ENCODE measurements at places on chromosomes 5 and 9.
A peak's percentile ranks its signal among the peaks of the same experiment; 100 is the strongest.

GRCh38 chr9:92704528-92704927, 34.6 kb upstream of the IPPK start:
- H3K4me1 ChIP-seq, result peaks cover 12% of the 10 kb centered on the region
- DNase-seq, result no peak
- H3K36me3 ChIP-seq, result peaks cover 3% of the 10 kb centered on the region
- H3K27ac ChIP-seq, result no peak overlapping the region

DNA sequence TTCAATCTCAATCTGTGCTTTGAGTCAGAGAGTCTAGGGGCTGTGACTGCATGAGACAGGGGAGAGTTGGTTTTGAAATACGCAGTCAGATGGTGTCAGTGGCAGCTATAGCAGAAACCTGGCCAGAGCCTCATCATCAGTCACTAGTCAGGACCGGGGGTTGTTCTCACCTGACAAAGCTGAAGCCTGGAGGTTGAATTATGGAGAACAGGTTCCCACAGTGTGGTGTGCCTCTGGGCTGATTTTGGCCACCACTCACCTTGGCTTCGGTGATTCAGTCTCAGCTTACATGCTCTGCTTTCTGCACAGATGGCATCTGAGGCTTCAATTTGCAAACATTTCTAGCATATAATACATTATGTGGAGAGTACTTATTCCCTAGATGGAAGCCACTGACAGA, 387.3 kb downstream of the YTHDC2 start:
- DNase-seq, result no peak
- no peaks in the 10 kb centered on the region for H3K4me1 ChIP-seq
- no peaks in the 10 kb centered on the region for H3K36me3 ChIP-seq
- H3K27ac ChIP-seq, result no peak overlapping the region
- H3K4me3 ChIP-seq, result no peak overlapping the region

DNA sequence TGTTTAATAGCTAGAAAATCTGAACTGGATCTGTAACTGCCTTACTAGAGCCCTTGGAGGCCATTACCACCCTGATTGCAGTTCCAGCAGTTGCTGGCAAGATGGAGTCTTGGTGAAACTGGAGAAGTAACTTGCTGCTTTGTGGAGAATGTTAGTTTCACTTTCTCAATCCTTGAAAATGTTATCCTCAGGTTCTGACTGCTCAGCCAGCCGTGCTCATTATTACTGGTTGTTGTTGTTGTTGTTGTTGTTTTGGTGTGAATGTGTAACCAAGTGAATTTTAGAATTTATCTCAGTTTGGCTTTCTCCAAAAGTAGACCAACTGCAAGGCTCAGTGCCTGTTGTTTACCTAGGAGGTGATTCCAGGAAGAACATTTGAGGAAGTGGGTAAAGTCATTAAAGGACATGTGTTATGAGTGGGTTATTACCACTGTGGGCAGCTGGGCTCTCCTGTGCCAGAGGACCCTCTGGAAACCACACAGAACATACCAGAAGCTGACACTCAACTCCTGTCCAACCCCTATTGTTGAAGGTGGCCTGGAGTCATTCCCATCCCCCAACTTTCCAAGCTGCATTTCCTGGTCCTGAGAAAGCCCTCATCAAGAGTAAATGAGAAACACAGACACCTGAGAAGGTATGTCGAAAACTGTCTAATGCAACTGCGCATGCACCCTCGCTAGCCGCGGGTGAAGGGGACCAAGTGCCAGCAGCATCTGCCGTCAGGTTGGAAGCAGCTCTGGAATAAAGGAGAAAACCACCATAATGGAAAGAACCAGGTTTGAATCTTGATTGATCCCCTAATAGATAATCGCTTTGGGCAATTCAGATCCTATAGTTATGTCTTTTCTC, 111.6 kb downstream of the CMYA5 start:
- H3K36me3 ChIP-seq, result no peaks in the 10 kb centered on the region
- H3K27ac ChIP-seq, result no peak overlapping the region
- no peaks in the 10 kb centered on the region for H3K27me3 ChIP-seq
- no peak for DNase-seq

- no peaks in the 10 kb centered on the region for H3K27me3 ChIP-seq
- no peak for DNase-seq
- no peak overlapping the region for H3K4me3 ChIP-seq
- H3K4me1 ChIP-seq, result peaks cover 28% of the 10 kb centered on the region
Measured at GRCh38 chr5:158874792-158875191, 224.9 kb downstream of the EBF1 start.

DNA sequence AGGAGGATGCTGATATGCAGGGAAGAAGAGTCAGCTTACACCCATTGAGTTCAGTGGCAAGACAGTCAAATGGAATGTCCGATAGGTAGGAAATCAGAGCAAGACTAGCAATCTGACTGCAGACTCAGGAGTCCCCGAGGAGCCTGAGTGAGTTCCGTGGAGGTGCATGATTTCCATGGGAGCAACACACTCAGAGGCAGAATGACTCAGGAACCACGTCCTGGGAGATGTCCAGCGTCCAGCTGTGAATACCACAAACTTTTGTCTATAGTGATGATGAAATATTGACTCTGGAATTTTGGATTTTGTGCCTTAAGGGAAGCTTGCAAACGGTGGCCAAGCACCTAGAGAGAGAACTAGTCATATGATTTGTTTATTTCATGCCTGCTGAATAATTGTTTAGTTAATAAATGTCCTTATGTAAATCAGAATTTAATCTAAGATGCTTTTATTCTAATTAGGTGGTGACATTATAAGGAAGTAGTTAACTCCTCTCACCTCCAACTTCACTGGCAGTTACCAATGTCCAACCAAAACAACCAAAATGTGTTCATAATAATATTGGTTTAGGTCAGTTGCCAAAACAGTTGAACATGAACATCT, 100.4 kb downstream of the PDE4D start:
- H3K36me3 ChIP-seq, result no peaks in the 10 kb centered on the region
- H3K27me3 ChIP-seq, result peaks cover 13% of the 10 kb centered on the region
- no peak for DNase-seq
- H3K4me3 ChIP-seq, result no peak overlapping the region
- peaks cover 20% of the 10 kb centered on the region for H3K4me1 ChIP-seq

DNA sequence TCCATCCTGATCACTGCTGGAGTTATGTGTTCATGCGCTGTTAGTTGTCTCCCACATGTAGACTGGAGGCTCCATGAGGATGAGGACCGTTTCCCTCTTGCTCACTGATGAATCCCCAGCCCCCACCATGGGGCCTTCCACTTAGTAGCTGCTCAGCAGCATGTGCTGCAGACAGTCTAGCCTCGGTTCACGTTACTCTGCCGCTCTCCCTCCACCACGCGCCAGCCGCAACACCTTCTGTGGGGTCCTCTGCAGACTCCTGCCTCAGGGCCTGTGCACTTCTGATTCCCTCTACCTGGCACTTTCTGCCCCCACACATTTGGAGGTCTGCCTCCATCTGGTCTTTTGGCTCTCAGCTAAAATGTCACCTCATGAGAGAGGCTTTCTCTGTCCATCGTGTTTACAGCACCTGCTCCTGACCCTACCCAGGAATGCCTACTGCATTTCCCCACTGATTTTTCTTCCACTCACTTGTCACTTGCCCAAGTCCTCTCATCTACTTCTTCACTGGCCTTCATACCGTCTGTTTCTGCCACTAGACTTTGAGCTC, 36.3 kb downstream of the STK10 start:
- no peaks in the 10 kb centered on the region for H3K27me3 ChIP-seq
- DNase-seq, result no peak
- peaks cover 32% of the 10 kb centered on the region for H3K36me3 ChIP-seq
- H3K27ac ChIP-seq, result peak overlapping the region; percentile 91
- peak overlapping the region; percentile 64 for H3K4me3 ChIP-seq
- H3K4me1 ChIP-seq, result peaks cover 70% of the 10 kb centered on the region

DNA sequence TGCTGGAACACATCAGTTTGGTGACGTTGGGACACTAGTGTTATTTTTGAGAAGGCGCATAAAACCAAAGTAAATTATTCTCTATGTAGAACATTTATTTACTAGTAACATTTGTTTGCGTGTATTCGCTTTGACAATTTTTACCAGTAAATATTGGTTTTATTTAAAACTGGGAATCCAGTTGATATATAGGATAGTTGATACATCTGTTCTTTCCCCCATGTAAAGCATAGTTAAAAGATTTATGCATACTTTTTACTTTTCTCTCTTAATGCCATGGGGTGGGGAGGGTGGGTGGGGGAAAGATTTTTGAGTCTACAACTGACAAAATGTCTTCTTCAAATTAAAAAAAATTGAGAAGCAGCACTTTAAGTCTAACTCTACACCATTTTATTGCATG, at the start of gene IGIP:
Gene IGIP (plus strand): TSS at position 301 of the 400 bp plus-strand sequence. CDS start 2,540 bp downstream, outside the sequence.
- H3K27ac ChIP-seq, result no peak within 1 kb of the TSS
- H3K4me1 ChIP-seq, result peaks cover 39% of the 10 kb centered on the region
- H3K36me3 ChIP-seq, result no peaks in the 10 kb centered on the region

- H3K36me3 ChIP-seq, result no peaks in the 10 kb centered on the region
- no peak for DNase-seq
- H3K4me1 ChIP-seq, result no peaks in the 10 kb centered on the region
- H3K4me3 ChIP-seq, result no peak overlapping the region
- H3K27me3 ChIP-seq, result peaks cover 16% of the 10 kb centered on the region
Measured at GRCh38 chr5:95975703-95976102, 14.1 kb upstream of the ELL2 start.

DNA sequence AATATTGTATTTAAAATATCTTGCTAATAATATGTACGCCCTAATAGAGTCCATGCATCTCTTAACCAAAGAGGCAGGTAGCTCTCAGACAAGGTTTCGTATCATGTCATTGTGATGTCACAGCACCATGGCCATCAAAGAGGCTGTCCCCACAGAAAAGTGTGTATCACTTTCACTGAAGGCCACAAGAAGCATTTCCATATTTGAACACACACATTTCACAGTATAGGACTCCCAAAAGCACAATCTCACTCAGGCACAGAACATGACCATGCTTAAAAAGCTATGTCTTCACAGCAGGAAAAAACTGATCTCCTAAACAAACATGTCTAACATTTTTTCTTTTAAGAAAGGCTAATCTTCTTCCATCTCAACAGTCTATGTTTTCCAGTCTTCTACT, 133.8 kb downstream of the DENND1A start:
- H3K27ac ChIP-seq, result no peak overlapping the region
- H3K4me1 ChIP-seq, result peaks cover 16% of the 10 kb centered on the region
- peak; percentile 14 for DNase-seq
- H3K27me3 ChIP-seq, result no peaks in the 10 kb centered on the region
- H3K4me3 ChIP-seq, result no peak overlapping the region

- H3K27ac ChIP-seq, result no peak overlapping the region
- H3K4me1 ChIP-seq, result no peaks in the 10 kb centered on the region
- no peak overlapping the region for H3K4me3 ChIP-seq
- DNase-seq, result no peak
Measured at GRCh38 chr5:61809651-61810050, 477.6 kb downstream of the ZSWIM6 start.

GRCh38 chr5:180915924-180916323, 17.0 kb downstream of the BTNL8 start:
- DNase-seq, result no peak
- no peaks in the 10 kb centered on the region for H3K36me3 ChIP-seq
- no peak overlapping the region for H3K4me3 ChIP-seq
- no peak overlapping the region for H3K27ac ChIP-seq

GRCh38 chr5:1909346-1909985, 26.7 kb upstream of the IRX4 start:
- no peaks in the 10 kb centered on the region for H3K36me3 ChIP-seq
- H3K4me1 ChIP-seq, result no peaks in the 10 kb centered on the region
- H3K27me3 ChIP-seq, result peaks cover 6% of the 10 kb centered on the region

- H3K27ac ChIP-seq, result no peak overlapping the region
- no peaks in the 10 kb centered on the region for H3K4me1 ChIP-seq
- peaks cover 9% of the 10 kb centered on the region for H3K27me3 ChIP-seq
- no peak overlapping the region for H3K4me3 ChIP-seq
Measured at GRCh38 chr5:16152601-16153568, 26.7 kb downstream of the MARCHF11 start.

DNA sequence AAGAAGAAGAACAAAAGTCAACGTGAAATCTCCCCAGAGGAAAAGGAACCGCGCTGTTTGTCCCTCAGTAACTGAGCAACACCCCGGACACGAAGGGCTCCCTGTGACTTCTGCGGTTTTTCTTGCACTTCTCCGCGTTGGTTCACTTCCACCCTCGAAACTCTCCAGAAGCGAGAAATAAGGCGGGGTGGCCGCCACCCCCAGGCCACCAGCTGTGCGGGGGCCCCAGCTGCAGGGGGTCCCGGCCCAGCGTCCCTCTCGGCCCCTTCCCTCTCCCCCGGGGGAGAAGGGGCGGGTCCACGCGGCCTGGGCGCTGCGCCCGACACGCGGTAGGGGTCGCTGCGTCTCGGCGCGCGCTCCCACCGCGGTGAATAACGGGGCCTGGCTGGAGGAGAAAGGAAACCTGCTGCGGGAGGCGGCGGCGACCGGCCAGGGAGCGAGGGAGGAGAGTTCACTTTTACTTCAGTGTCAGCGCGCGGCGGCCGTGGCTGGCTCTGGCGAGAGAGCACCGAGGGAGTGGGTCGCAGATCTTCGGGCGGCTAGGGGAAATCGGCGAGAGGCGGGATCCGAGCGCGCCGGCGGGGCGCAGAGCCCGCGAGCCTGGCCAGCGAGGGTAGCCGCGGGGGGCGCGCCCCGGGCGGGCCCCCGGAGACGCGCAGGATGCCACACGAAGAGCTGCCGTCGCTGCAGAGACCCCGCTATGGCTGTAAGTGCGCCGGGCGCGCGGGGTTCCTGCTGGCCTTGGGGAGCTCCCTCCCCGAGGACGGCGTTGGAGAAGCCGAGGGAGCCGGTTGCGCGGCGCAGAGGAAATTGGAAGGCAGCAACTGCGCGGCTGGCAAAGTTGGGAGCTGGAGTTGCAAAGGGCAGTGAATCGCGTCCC, at the start of gene IQGAP2:
Gene IQGAP2 (plus strand): TSS at position 400 of the 880 bp plus-strand sequence. CDS start 261 bp downstream, at position 661.
- no peaks in the 10 kb centered on the region for H3K27me3 ChIP-seq
- peak within 1 kb of the TSS; percentile 98 for H3K27ac ChIP-seq
- DNase-seq, result peak; percentile 79
- peaks cover 44% of the 10 kb centered on the region for H3K4me1 ChIP-seq

DNA sequence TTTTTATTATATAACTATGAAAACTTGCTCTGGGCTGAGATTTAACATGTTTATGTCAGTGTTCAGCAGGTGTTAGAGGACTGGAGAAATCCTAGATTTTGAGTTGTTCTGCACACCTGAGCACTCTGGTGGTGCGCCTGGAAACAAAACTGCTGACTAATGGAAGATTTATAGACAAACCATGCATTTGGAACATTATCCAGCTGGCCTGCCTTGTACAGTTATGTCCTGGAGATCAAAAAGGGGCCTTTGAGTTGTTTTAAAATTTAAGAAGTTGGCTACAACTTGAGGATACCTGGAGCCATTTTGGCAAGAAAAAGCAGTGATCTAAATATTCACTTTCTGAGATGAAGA, 5.7 kb upstream of the ARHGEF28 start:
- no peaks in the 10 kb centered on the region for H3K36me3 ChIP-seq
- H3K27ac ChIP-seq, result no peak overlapping the region
- peaks cover 23% of the 10 kb centered on the region for H3K27me3 ChIP-seq
- H3K4me3 ChIP-seq, result no peak overlapping the region
- no peaks in the 10 kb centered on the region for H3K4me1 ChIP-seq

GRCh38 chr5:43840424-43841125, 237.6 kb downstream of the NNT start:
- no peaks in the 10 kb centered on the region for H3K27me3 ChIP-seq
- H3K4me1 ChIP-seq, result no peaks in the 10 kb centered on the region
- no peak for DNase-seq

- H3K4me3 ChIP-seq, result no peak overlapping the region
- peaks cover 4% of the 10 kb centered on the region for H3K4me1 ChIP-seq
- H3K27me3 ChIP-seq, result peaks cover 42% of the 10 kb centered on the region
- H3K27ac ChIP-seq, result no peak overlapping the region
- H3K36me3 ChIP-seq, result peaks cover 1% of the 10 kb centered on the region
Measured at GRCh38 chr9:117411547-117411946, 3.3 kb downstream of the ASTN2 start.

GRCh38 chr9:107147134-107147533, 135.9 kb upstream of the RAD23B start:
- H3K36me3 ChIP-seq, result no peaks in the 10 kb centered on the region
- no peak for DNase-seq
- no peaks in the 10 kb centered on the region for H3K4me1 ChIP-seq
- no peak overlapping the region for H3K4me3 ChIP-seq

GRCh38 chr5:36150676-36151433, 832 bp downstream of the LMBRD2 start:
- H3K27ac ChIP-seq, result peak overlapping the region; percentile 76
- H3K4me1 ChIP-seq, result peaks cover 61% of the 10 kb centered on the region
- peaks cover 27% of the 10 kb centered on the region for H3K36me3 ChIP-seq
- DNase-seq, result peak; percentile 75
